Activated naive CD4-positive, alpha-beta T cell treated with anti-CD3 and anti-CD28 coated beads, Interleukin-2, amount 50 U/mL, for 72 hours (primary cell): ENCODE measurements at places on chromosomes 3 and 15.

- no peak for DNase-seq
Measured at GRCh38 chr15:66644000-66644787, 57.8 kb upstream of the SMAD6 start.

GRCh38 chr3:21621181-21621651 lies 129.8 kb downstream of the ZNF385D start:
- no peak for DNase-seq

- DNase-seq = no peak
Measured at GRCh38 chr15:80503319-80503952, 99.3 kb downstream of the ARNT2 start.

DNA sequence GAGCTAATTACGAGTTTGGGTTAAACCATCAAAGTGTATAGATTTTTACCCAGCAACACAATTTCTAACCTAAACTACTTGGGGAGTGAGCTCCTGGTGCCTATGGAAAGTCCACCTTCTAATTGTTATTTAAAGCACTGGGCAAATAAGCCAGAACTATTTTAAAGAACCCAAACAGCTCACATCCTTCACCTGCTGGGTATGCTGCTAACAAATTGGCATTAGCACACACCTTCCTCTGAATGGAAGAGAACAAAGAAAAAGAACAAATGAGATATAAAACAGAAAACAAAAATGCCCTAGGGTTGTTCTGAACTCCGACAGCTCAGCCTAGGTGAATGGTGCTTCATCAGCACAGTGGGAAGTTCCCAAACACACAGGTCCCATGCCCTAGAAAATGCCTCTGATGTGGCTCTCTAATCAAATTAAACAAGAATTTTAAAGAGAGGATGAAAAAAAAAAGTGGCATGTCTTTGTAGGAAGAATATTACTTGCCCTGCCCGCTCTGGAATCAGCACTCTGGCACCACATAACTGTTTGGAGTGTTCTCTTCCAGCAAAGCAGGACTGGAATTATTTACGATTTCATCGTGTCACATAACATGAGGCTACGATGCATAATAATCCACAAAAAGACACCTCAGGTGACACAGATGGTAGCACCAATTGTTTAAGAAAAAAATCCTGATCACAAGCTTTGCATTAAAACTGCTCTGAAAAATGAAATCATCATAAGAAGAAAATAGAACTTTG lies 334.4 kb downstream of the GBE1 start:
- DNase-seq = no peak

GRCh38 chr3:108378153-108378951 lies 82.0 kb downstream of the HHLA2 start:
- no peak for DNase-seq

DNA sequence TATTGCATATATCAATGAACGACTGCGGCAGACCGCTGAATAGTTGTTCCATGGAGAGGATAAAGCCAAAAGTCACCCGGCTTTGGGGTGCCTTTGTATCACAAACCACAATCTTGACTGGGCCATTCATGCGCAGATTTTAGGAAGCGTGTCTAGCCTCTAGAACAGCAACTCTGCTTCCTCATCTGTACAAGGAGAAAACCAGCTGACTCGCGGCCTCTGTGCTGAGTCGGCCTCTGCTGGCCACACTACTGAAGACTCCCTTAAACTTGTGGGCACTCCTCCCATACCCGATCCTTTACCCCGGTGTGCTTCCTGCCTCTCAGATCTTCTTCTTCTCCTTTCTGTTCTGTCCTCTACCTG lies 872 bp downstream of the DLEC1 start:
- no peak for DNase-seq

DNA sequence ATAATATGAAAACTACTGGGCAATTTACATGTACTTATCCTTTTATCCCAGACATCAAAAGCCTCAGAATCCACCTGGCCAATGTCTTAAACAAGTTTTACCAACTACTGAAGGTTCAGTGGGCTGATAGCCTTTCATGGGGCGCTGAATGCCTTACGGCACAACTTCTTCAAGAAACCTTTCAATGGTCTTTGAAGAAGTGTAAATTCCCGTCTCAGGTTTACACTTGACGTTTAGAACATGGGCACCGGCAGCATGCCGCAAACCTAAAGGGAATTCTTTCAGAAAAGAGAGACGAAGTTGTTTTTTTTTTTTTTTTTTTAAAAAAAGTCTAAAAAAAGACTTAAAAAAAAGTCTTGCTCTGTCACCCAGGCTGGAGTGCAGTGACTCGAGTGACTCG lies 39.7 kb downstream of the ETV5 start:
- DNase-seq = no peak

DNA sequence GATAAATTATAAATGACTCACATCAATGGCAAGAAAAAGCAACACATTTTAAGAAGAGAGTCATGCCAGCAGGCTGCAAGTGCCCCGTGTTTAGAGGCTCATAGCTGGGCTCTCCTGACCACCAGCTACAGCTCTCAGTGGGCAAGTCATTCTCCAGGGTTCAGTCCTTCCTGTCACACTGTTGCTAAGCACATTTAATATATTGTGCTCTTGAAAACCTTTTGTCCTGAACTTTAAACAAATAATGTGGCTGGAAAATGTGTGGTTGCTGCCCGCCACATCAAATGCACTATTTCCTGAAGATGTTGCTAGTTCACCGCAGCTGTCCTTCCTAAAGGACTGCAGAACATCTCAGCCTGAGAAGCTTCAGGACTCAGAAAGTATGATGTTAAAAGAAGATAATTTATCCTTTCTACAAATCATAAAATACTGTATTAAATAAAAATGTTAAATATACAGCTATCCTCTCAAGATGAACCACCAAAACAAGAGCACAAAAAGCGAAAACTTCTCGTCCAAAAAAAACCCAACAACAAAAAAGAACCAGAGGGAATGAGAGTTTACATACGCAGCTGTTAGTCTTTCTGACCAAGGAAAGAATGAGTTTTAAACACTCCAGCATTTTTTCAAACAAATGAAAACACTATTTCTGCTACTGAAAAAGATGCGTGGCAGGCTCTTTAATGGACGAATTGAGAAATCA lies 951 bp downstream of the TARS3 start:
- peak; percentile 29 for DNase-seq

- DNase-seq = no peak
Measured at GRCh38 chr3:127763816-127764215, 58.5 kb downstream of the MGLL start.

DNA sequence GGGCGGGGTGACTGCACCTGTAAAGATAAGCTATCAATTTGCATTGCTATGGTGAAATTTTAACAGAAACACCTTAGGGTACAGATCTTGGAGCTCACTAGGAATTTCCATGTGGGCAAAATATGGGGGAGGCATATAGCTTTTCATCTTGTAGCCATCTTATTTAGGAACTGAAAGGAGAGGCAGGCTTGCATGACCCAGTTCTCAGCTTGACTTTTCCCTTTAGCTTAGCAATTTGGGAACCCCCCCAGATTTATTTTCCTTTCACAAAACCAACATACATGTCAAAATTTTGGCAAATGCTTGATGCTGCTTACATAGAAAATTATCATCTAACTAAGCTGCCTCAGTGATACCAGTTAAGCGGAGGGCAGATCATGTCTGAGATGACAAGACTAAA lies 55.0 kb upstream of the EIF1B start:
- no peak for DNase-seq

DNA sequence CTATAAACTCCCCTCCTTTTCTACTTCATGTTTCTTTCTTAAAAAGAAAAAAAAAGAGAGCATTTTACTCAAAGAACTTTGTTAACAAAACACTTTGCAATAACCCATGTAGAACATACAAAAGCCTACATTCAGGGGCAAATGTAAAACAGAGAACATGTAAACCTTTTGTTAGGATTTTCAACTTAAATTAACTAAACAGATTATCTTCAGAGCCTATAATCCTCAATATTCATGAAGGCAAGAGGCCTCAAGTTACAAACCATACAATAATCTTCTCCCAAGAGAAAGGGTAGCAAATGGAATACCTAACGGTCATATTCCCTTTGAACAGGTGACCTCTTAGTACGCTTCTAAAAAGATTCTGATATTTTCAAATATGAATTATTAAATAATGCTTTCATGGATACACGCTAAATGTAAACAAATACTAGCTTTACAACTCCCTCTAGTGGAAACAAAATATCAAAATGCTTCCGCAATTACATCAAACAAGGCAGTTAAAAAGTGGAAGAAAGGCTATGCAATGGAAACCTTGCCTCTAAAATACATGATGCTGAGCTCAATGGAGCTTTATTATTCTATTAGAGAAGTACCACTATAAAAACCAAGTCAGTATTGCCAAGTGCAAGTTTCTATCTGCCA lies 9.9 kb downstream of the CEP152 start:
- DNase-seq = no peak

DNA sequence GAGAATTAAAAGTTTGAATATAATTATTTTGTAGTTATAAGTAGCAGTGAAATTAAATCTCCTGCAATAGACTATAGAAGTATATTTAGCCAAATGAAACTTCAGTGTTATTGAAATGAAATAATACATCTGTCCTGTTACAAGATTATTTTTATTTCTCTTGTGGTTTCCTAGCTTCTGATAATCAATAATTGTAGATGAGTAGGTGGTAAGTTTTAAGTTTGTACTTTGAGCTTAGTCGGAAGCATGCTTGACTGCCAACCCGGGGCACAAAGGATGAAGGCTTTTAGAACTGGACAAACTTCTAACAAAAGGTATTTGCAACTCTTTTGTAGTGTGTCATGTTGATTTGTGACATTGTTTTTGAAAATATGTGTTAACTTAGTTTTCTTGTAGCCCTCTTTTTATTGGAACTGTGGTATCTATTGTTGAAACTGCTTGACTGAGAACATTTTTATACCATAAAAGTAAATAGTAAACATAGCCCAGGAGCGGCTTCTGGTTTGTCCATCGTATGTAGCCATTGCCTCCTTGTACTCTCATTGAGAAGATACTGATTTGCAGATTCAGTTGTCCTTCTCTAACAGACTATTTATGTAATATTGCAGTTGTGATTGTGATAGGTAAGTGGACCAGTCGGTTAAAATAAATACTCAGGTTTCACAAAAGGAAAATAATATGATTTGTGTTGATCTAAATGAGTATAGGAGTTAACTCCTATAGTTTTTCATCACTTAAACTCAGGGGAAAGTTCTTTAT lies 2.9 kb downstream of the CTNNB1 start:
- DNase-seq = no peak

- DNase-seq = no peak
Measured at GRCh38 chr3:154779571-154779970, 300.5 kb upstream of the MME start.

GRCh38 chr3:108136561-108137459 lies 46.0 kb upstream of the CD47 start:
- DNase-seq = no peak

- DNase-seq = no peak
Measured at GRCh38 chr3:174253940-174254339, 605.2 kb upstream of the NAALADL2 start.

- no peak for DNase-seq
Measured at GRCh38 chr3:123305192-123305591, 103.4 kb downstream of the SEC22A start.

DNA sequence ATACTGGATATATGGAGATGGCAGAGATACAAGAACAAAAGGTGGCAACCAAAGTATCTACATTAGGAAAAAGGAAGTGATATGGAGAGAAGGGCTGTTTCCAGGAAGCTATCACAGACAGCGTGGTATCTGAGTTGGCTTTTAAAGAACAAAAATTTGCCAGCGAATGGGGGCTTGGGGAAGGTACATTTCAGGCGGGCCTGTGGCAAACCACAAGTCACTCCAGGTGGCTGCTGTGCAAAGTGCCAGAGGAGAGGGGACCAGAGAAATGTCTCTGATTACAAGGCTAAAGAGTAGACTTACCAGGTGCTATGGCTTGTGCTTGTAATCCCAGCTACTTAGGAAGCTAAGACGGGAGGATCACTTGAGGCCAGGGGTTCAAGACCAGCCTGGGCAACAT lies 91.1 kb downstream of the MSL2 start:
- no peak for DNase-seq

DNA sequence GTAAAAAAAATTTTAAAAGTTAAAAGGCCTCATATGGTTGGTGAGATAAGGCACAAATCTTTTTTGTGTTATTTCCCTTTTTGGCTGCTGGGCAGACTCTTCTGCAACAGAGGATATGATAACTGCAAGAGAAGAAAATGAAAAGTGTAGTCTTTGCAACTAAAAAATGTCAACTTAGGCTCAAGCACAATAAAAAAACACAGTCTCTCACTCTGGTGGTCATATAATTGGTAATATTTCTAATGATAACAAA lies 15.4 kb downstream of the COMMD2 start:
- DNase-seq = no peak

GRCh38 chr3:150783920-150784746 lies 21.2 kb upstream of the SIAH2 start:
- no peak for DNase-seq

GRCh38 chr3:133246773-133247172 lies 153.1 kb upstream of the BFSP2 start:
- no peak for DNase-seq

DNA sequence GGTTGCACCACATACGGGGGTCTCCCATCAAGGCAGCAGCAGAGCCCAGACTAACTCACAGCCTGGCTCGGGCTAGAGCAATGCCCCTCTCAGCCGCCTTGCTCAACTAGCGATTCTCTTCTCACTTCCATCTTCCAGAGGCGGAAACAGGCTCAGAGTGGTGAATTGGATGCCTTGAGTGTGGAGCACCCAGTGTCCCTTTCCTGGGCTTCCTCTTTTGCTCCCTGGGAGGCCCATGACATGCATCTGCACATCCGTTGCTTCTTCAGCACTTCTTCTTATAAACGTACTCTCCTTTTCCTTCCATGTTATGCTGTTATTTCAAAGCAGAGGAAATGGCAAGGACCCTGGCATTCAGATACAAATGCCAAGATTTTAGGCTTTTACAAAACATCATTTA lies 2.1 kb upstream of the IQSEC1 start:
- DNase-seq = no peak

- DNase-seq = no peak
Measured at GRCh38 chr15:97597801-97598200, 362.7 kb upstream of the ARRDC4 start.

DNA sequence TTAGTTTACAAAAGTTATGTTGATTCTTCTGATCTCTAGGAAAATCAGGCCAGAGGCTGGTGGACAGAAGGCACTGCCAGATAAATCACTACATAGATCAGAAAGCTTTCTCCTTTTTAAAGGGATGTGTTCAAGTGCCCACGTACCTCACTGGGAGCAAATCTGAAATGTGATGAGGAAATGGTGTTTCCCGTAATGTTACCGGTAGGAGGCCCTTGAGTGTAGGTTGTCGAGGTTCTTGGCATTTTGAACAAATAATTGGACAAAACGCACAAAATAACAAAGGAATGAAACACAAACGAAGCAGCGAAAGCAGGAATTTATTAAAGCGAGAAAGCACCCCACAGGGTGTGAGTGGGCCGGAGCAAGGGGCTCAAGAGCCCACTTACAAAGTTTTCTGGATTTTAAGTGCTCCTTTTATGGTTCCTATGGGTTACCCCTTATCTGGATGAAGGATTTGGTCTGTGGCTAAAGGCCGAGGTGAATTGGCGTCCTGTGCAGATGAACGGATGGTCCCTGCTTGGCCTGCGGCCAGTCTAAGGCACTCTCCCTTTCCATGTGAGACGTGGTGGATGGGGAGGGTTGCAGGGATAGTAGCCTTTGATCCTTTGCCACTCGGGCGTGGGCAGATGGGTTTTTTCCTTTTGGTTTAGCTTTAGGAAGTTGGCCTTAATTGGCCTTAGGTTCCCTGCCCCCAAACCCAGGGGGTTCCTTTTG lies 1.0 kb downstream of the SNX1 start:
- DNase-seq = no peak
